ENCODE measurements at places on chromosomes 2 and 18.

GRCh38 chr18:12686100-12686499 lies 16.4 kb downstream of the CEP76 start:
- H3K4me3 ChIP-seq = no peak overlapping the region
- no peaks in the 10 kb centered on the region for H3K36me3 ChIP-seq
- no peak overlapping the region for H3K27ac ChIP-seq
- DNase-seq = no peak

DNA sequence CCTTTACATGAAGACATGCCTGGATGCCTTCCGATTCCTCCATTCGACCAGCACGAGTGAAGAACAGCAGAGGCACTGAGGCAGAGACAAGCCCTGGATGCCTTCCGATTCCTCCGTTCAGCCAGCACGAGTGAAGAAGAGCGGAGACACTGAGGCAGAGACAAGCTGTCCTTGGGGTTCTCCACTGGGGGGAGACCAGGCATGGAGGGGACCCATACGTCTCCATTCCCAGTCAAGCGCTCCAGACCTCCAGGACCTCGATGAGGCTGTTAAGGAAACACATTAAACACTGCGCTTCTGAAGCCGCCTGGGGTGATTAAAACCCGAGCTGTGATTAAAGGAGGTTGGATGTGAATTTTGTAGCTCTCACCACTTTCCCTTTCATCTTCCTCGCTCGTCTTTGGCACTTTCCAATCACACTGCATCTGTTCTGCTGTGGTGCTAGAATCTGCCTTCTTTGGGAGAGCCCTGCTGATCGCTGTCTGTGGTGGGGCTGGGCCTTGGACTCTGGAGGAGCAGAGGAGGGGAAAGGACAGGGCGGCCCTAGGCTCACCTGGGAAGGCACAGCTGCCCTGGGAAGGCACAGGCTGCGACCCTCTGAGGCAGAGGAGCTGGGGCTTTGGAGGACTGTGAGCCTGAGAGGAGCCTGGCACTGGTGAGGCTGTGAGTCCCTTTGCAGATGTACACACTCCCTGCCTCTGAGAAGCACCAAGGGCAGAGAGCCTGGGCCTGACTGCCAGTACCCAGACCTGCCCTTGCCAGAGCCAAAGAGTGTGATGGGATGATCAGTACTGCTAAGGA lies 463.1 kb upstream of the HS6ST1 start:
- H3K27ac ChIP-seq = no peak overlapping the region
- H3K27me3 ChIP-seq = no peaks in the 10 kb centered on the region
- peak; percentile 42 for DNase-seq
- no peaks in the 10 kb centered on the region for H3K36me3 ChIP-seq

GRCh38 chr18:22579271-22579670 lies 161.6 kb upstream of the CTAGE1 start:
- no peaks in the 10 kb centered on the region for H3K27me3 ChIP-seq
- no peak overlapping the region for H3K27ac ChIP-seq
- H3K4me1 ChIP-seq = no peaks in the 10 kb centered on the region
- H3K36me3 ChIP-seq = no peaks in the 10 kb centered on the region
- no peak overlapping the region for H3K4me3 ChIP-seq

- H3K36me3 ChIP-seq = no peaks in the 10 kb centered on the region
- no peak for DNase-seq
- no peaks in the 10 kb centered on the region for H3K4me1 ChIP-seq
- H3K27me3 ChIP-seq = no peaks in the 10 kb centered on the region
Measured at GRCh38 chr2:48282161-48282680, 247.7 kb upstream of the STON1 start.

DNA sequence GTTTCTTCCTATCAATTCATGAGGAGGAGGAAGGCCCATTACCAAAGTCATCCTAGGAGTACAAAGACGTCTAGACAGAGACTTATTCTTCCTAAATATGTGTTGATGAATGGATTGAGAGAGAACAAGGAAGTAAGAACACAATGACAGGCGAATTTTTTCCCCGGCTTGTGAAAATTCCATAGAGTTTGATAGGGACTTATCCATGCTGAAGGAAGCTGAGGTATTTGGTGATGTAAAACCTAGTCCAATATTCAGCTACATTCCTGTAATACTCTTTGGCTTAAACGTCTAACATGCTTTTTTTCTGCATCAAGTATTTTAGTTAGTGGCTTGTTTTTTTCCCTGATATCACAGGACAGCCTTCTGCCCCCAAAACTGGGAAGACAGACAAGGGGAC lies 121.9 kb upstream of the MYT1L start:
- no peak for DNase-seq
- no peak overlapping the region for H3K4me3 ChIP-seq
- no peaks in the 10 kb centered on the region for H3K36me3 ChIP-seq
- no peaks in the 10 kb centered on the region for H3K4me1 ChIP-seq

DNA sequence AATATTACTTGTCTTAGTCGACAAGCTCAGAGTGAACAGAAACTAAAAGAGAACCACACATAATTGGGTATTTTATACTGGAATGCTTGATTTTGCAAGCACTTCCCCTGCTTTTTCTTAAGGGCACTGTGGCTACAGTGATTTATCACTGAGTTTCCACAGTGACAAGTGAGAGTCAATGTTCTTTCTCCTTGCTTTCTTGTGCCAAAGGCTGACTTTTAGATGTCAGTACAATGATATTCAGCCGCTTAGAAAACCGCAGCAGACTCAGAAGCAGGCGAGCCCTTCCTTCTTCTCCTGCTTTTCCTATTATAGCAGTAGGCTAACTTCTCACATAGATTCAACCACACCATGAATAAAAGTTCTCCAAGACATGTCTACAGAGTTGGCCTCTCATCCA lies 1603.6 kb upstream of the NXPH2 start:
- H3K4me1 ChIP-seq = no peaks in the 10 kb centered on the region
- H3K27ac ChIP-seq = no peak overlapping the region
- no peaks in the 10 kb centered on the region for H3K36me3 ChIP-seq
- no peak for DNase-seq
- H3K27me3 ChIP-seq = no peaks in the 10 kb centered on the region

GRCh38 chr2:18119883-18120282 lies 241.4 kb downstream of the KCNS3 start:
- no peak overlapping the region for H3K27ac ChIP-seq
- H3K4me1 ChIP-seq = no peaks in the 10 kb centered on the region
- DNase-seq = no peak
- H3K27me3 ChIP-seq = no peaks in the 10 kb centered on the region
- no peak overlapping the region for H3K4me3 ChIP-seq
- no peaks in the 10 kb centered on the region for H3K36me3 ChIP-seq

DNA sequence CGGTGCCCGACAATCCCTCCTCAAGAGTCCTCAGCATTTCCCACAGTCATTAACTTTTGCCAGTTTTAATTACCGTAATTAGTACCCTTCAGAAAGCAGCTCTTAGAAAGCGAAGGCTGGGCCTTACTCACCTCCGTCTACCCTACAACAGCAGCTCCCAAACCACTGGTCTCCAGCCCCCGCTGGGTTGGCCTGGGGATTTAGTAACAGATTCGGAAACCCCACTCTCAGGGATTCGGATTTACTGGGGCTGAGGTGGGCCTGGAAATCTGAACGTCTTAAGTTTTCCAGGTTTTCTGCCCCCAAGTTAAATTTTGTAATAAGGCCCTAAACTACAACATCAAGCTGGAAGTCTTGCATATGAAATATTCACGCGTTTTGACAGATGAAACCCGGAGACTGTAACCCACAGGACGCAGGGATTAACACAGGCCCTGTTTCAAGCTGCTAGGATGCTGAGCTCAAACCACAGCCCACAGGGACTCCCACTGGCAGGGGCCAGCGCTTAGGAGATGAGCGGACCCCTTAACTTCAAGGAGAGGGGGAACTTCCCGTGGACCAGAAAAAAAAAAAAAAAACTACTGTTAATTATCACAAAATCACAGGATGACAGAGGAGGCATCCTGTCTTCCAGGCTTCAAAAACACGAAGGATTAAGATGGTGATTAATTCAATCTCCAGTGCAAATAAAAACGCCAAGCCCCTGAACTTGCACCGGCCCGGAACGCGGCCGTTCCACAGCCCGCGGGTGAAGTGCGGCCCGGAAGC lies 985 bp downstream of the ILKAP start:
- H3K27ac ChIP-seq = peak overlapping the region; percentile 96
- no peak for DNase-seq
- peaks cover 18% of the 10 kb centered on the region for H3K4me1 ChIP-seq
- no peaks in the 10 kb centered on the region for H3K27me3 ChIP-seq

DNA sequence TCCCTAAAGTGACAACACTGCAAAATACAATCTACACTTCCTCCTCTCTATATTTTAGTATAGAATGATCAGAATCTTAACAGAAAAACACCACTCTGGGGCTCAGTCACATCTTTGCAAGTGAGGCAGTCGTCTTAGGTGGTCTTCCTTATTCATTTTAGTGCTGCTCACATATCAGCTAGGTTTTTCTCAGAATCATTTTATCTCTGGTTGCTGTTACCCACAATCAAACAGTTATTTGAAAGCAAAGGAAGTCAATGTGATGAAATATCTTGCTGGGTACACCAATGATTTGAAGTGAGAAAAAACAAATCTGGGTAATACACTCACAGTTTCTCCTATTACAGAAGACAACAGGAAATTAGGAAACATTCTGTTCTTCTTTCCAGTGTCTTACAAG lies 275.2 kb downstream of the DSEL start:
- H3K27ac ChIP-seq = no peak overlapping the region
- H3K4me1 ChIP-seq = no peaks in the 10 kb centered on the region
- no peak overlapping the region for H3K4me3 ChIP-seq
- no peaks in the 10 kb centered on the region for H3K27me3 ChIP-seq
- no peak for DNase-seq

DNA sequence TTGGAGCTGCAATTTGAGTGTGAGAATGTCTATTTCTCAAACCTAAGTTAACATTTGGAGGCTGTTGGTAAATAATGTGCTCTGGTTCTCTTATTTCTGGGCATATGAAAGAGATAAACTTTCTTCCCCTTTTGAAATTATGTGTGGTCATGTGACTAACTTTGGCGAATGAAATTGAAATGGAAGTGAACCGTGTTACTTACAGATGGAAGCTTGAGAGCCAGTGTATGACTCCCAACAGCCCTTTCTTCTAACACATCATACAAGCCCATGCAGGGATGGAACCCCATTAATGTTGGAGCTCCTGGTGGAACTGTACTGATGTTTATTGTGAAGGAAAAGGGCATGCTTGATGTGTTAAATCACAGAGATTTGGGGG lies 725.8 kb downstream of the TSN start:
- H3K36me3 ChIP-seq = no peaks in the 10 kb centered on the region
- no peaks in the 10 kb centered on the region for H3K4me1 ChIP-seq
- DNase-seq = no peak
- H3K27ac ChIP-seq = no peak overlapping the region
- no peak overlapping the region for H3K4me3 ChIP-seq
- no peaks in the 10 kb centered on the region for H3K27me3 ChIP-seq

GRCh38 chr18:77597726-77598125 lies 348.1 kb downstream of the GALR1 start:
- H3K4me1 ChIP-seq = no peaks in the 10 kb centered on the region
- no peak overlapping the region for H3K27ac ChIP-seq

DNA sequence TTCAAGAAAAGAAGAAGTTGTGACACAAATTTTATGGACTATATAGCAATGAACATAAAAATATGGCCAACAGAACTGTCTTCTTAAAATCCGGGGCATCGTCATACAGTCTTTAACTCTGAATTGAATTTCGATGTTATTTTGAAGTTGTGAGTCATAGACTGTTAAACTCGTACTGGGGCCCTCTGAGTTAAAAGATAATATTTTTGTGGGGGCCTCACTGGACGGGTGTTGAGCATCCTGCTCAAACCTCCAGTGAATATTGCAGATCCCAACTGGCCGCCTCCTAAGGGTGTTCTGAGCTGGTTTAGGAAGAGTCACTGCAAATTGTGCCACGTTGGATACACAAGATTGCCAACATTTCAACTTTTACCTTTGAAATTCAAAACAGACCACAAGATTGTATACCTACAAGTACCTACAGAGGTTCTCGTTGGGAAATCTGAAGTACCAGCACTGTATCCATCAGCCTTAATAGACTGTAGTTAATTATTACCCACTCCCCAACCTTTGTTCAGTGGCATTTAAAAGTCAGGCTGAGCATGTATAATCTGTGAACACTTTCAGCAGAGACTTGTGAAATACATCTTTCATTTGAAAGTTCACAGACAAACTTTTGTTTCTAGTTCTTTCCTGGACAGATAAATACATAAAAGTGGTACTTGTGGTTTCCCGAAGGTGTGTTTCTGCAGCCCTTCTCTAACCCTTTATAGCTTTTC lies 27.8 kb downstream of the KLHL23 start:
- no peak overlapping the region for H3K4me3 ChIP-seq
- no peak for DNase-seq
- no peaks in the 10 kb centered on the region for H3K36me3 ChIP-seq
- H3K4me1 ChIP-seq = no peaks in the 10 kb centered on the region
- no peaks in the 10 kb centered on the region for H3K27me3 ChIP-seq

DNA sequence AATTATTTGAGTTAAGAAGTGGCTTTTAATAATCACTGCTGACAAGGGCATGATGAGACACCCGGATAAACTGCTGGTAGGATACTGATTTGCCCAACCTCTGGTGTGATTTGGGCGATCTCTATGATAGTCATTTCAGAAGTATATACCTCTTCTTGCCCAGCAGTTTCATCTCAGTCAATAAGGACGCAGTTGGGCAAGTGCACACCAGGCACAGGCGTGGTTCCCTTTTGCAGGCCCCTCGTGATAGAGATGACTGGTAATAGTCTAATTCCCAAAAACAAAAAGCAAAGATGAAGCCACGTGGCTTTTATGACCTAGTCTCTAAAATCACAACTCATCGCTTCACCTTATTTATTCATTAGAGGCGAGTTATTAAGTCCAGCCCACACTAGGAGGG lies 246.4 kb downstream of the PRKCE start:
- no peaks in the 10 kb centered on the region for H3K36me3 ChIP-seq
- DNase-seq = no peak

DNA sequence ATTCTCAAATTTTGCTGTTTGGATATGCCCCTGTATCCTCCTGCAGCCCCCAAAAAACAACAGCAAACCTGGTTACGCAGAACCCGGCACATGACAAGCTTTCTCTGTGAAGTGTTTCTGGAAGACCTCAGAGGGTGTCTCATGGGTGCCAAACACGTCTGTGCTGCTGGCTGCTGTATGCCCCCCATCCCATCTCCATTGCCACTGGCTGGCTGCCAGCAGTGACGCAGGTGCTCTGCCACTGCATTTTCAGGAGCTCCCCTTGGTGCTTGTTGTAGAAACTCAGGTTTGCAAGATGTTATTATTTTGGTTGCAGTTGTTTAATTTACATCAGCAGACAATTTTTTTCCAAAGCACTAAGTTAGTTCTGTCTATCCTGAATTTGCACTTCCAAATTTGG lies 166.4 kb upstream of the FANCL start:
- H3K27ac ChIP-seq = no peak overlapping the region
- no peak overlapping the region for H3K4me3 ChIP-seq
- H3K4me1 ChIP-seq = no peaks in the 10 kb centered on the region
- H3K27me3 ChIP-seq = no peaks in the 10 kb centered on the region
- no peak for DNase-seq

Data from breast epithelium (tissue), 4 donors.